ENCODE measurements at places on chromosomes 3 and 15.

DNA sequence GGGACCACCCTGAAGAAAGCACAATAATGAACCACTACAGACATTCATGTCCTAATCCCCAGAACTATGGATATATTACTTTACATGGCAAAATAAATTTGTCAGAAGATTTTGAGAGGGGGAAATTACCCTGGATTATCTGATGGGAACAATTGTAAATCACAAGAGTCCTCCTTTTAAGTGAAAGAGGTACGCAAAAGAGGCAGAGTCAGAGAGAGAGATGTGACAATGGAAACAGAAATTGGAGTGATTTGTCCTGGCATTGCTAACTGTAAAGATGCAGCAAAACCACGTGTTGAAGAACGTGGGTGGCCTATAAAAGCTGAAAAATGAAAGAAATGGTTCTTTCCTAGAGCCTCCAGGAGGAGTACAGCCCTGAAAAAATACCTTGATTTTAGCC is 1121.4 kb upstream of the ALCAM start:
- no peak for DNase-seq

- no peak for DNase-seq
These were observed 83.7 kb downstream of the BCHE start for GRCh38 chr3:165753560-165753959.

DNA sequence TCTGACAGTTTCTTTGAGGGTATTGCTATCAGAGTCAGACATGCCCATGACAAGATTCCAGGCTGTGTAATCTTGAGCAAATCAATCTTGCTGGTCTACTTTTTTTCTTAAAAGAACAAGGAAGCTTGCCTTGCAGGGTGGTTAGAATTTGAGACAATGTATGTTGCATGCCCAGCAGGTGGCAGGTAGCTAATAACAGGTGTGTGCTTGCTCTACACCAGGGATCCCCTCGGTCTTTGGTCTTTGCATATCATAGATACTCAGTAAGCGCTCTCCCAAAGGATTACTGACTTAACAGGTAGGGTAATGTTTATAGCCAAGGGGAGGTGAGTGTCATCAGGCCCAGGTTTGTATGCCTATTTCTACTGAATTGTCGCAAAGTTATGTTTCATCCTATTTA is 37.3 kb downstream of the CACNA1D start:
- DNase-seq: no peak

- no peak for DNase-seq
These were observed 37.8 kb downstream of the CHD2 start for GRCh38 chr15:92937901-92938300.

- DNase-seq: peak; percentile 33
These were observed 240.8 kb downstream of the NR1D2 start for GRCh38 chr3:24185738-24186384.

DNA sequence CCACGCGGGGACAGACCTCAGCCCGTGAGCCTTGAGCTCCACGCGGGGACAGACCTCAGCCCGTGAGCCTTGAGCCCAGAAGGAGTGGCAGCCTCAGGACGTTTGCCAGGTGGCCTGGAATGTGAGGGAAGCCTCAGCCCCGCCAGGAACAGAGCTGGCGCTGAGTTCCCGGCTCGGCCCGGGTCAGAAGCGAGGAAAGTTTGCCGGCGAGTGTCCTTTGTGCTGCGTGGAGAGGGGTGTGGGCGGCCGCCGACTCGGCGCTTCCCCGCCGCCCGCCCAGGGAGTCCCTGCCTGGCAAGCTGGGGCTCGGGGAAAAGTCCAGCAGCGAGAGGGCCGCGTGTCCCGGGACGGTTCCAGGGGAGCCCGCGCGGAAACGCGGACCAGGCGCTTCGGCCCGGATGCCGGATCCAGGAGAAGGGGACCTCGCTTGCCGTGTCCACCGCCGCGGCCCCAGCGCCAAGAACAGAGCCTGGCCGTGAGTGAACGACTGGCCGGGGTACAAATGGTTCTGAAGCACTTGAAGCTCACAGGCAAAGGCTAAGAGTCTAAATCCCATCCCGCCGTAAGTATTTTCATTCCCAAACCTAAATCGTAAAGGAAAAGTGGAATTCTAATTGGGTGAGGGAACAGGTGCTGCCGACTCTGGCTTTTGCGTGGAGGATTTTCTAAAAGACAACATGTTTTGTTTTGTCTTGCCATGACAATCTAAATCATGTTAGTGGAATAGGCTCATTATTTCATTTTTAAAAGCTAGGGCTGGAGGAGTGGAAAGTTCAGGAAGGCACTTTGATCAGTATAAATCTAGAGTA is 1.7 kb downstream of the LRRN1 start:
- no peak for DNase-seq

GRCh38 chr3:34225821-34226366 is 427.5 kb downstream of the PDCD6IP start:
- DNase-seq: no peak

DNA sequence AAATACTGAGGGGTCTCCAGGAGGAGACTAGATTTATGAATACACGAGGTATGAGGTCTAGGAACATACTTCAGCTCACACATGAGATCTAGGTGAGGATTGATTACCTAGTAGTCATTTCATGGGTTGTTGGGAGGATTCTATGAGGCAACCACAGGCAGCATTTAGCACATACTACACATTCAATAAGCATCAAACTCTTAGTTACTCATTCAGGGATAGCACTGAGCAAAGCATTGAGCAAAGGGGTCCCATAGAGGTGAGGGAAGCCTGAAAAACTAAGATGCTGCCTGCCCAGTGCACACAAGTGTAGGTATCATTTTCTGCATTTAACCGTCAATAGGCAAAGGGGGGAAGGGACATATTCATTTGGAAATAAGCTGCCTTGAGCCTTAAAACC is 4.5 kb downstream of the CCR5 start:
- DNase-seq: no peak

DNA sequence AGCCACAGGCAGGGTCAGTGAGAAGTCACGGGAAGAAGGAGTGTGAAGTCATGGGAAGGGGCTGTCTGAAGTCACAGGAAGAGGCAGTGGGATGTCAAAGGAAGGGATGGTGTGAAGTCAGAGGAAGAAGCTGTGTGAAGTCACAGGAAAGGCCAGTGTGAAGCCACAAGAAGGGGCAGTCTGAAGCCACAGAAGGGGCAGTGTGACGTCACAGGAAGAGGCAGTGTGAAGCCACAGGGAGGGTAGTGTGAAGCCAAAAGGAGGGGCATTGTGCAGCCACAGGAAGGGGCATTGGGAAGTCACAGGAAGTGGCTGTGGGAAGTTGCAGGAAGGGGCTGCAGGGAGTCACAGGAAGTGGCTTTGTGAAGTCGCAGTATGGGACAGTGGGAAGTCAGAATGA is 35.1 kb downstream of the GASK1A start:
- no peak for DNase-seq

DNA sequence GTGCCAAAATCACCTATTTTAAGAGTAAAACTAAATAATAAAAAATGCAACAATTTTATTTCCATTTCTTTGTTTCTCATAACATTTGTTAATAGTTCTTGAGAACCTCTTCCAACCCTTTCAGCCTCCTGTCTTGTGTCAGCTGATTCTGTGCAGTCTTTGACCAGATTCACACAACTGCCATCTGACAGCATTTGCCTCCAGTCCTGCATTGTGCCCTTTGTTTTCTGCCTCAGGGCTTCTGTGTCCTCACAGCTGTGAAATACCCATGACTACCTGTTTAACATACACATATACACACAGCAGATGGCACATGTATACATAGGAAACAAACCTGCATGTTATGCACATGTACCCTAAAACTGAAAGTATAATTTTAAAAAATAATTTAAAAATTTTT is 13.2 kb upstream of the CNTN6 start:
- DNase-seq: no peak

GRCh38 chr15:79844221-79844620 is 52.6 kb downstream of the MTHFS start:
- peak; percentile 36 for DNase-seq

DNA sequence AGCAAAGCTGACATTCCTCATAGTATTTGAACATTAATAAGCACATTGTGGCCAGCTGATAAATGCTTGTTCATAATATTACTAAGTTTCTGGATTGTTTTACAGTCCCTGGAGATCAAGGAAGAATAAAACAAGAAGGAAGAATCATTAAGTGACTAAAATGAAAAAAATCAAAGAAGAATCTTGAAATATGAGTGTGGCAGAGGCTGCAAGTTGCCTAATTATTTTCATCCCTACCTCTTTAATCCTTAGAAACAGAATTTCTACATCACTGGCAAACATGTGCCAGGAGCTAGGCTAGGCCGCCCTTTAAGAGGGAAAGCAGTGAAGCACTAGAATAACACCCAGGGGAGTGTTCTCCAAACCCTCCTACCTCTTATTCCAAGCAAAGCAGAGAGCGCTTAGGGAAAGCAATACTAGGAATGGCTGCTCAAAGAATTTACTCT is 98.9 kb downstream of the MAGI1 start:
- no peak for DNase-seq

GRCh38 chr3:114660124-114660523 is 366.3 kb downstream of the TIGIT start:
- no peak for DNase-seq

- DNase-seq: no peak
These were observed at the start of gene KCNH8 for GRCh38 chr3:19147905-19148767. Gene KCNH8, plus strand, starts transcription at chr3:19148510. Its CDS starts 210 bp downstream, at chr3:19148720.

DNA sequence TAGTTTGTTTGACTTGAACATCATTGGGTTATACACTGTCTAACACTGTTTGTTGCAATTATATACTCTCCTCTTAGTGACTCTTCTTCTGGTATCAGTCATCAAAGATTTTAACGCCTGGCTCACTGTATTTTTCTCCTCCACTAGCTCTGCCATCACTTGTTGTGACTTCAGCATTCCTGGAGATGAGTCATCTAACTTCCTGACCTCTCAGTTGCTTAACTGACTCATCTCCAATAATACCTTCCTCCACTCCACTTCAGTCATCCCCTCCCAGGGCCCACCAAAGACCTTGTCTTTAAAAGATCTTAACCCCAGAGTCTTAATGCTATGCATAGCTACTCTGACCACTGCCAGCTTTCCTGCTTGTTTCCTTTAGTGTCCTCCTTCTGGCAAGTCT is 28.6 kb upstream of the CLSTN2 start:
- DNase-seq: no peak

GRCh38 chr15:88036154-88036839 is 220.2 kb downstream of the NTRK3 start:
- no peak for DNase-seq

- peak; percentile 82 for DNase-seq
These were observed 13.7 kb upstream of the FGD5 start for GRCh38 chr3:14804835-14805780.

DNA sequence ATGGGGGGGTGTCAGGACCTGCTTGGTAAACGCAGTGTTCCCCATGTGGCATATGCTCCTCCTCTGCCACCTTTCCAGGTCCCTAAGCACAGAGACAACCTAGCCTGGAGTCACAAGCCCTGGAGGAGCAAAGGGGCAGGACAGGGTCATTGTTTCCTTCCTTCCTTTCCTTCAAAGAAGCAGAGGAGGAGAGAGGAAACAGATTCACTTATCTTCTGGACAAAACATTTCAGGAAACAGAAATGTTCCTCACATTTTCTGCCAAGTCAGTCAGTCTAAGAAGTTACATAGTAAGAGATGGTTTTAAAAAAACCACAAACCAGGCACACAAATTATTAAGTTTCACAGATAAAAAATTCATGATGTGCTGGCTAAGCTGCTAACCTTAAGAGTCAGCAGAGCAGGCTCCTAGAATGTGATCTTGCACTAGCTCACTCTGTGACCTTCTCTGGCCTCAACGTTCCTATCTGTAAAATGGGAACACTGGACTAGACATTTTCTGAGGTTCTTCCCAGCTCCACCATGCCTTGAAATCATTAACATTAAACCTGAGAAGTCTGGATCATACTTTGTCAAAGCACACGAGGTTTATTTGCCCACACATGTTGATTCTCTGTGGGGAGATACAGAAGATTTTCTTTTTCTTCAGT is 47.9 kb downstream of the ATP13A5 start:
- no peak for DNase-seq

DNA sequence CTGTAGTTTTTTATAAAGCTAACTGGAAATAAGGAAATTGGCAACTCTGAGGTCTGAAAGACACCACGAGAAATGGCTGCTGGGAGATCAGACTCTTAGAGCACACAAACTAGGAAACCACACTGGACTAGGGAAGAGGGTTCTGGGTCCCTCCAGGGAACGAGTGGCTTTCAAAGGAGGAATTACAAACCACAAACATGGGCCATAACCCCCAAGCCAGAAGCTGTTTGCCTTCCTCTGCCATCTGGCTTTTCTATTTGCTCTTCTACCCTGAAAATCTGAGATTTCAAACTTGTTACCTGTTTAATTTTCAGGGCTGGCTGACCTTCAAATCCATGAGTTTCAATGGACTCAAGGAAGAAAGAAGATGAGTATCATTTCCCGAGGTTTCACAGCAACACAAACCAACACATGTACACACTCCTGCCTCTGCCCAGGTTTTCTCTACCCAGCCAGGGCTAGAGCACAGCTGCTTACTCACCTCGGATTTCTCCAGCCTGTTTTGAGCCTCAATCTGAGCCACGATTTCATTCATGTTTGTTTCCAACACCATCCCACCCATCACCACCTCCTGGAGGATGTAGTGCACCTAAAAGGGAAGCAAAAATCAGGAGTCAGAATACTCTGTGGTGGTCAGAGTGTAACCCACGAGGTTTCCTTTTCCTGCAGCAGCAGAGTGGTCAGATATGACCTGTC is 22.6 kb upstream of the ANPEP start:
- peak; percentile 49 for DNase-seq

DNA sequence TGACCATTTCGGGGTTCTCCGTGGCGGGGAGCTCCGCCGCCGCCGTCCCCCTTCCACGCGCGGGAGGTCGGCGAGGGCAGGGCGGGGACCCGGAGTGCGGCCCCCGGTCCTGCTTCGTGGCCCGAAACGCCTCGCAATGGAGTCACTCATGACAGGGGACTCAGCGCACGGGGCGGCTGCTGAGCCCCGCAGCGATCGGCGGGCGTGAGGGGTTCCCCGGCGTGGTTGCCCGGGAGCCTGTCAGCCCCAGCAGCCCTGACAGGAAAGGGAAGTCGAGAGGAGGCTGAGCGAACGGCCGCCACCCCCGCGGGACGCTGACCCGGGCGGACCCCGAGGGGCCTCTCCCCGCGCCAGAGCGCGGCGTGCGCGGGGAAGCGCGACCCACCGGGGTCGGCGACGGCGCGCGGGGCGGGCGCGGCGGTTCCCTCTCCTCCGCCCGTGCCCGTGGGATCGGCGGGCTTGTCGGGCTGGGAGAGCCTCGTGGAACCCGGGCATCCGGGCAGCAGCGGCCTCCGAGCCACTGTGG is 564 bp upstream of the PIGZ start:
- peak; percentile 61 for DNase-seq

DNA sequence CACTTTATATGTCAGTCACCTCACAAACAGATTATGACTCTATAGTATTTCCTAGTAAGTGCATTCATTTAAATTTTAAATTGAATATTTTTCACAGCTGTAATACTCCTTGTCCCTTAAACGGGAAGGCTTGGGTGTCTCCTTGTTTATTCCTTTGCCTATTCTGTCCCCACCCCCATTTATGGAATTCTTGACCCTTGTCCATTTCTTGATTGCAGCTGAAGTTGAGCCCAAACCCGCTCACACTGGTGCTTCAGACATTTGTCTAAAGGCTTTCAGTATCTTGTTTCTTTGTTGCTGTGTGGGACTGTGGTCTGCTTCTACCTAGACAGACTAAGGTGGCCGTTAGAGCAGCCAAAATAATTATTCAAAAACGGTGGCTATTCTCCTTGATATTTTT is 449.7 kb downstream of the FOXP1 start:
- no peak for DNase-seq

All from inflammatory macrophage treated with lipopolysaccharide for 4 hours (primary cell).